ENCODE measurements at places on chromosomes 11 and 22.

DNA sequence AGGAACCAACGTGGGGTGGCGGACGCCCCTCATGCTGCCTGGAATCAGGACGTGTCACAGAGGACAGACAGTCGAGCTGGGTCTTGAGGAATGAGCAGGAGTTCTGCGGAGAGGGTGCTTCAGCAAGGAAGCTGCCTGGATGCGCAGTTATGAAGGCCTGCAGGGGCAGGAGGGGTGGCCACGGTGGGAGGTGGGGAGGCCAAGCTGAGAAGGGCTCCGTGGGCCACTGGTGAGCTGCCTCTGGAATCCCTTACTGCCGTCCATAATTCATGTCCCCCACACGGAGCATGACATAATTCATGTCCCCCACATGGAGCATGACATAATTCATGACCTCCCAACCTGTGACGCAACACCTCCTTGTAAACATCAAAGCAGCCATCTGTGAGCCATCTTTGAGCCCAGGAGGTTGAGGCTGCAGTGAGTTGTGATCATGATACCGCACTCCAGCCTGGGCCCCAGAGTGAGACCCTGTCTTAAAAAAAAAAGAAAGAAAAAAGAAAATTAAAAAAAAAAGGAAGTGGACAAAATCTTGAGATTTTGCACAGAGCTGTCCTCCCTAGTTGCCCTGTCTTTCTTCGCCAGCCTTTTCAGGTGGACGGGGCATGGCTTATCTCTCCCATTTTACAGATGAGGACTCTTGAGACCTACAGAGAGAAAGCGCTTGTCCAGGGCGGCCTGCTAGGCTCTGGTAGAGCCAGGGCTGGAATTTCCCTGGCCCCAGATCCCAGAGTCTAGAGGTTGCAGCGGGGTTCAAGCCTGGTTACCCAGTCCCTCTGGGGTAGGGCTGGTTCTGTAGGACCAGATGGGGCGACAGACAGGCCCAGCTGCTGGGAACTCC is 24.3 kb upstream of the PICK1 start:
- no peak for DNase-seq

DNA sequence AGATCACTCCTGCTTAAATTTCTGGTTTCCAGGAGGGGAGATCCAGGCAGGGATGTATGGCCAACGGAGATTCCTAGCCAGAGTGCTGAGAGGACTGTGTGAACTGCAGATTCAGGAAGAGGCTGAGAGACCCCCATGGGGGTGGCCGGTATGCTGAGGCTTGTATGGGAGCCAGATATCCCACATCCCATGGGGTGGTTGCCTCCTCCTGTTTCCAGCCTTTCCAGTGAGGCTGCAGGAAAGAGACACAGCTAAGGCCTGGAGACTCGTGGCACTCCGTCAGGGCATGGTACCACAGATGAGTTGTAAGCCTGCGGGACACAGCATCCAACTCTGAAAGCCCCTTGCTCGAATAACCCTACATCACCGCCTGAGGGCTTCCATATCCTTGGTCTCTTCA is 1.4 kb upstream of the MYOD1 start:
- no peak for DNase-seq

- DNase-seq = no peak
Observed at GRCh38 chr11:33945481-33946268, 53.8 kb upstream of the LMO2 start.

DNA sequence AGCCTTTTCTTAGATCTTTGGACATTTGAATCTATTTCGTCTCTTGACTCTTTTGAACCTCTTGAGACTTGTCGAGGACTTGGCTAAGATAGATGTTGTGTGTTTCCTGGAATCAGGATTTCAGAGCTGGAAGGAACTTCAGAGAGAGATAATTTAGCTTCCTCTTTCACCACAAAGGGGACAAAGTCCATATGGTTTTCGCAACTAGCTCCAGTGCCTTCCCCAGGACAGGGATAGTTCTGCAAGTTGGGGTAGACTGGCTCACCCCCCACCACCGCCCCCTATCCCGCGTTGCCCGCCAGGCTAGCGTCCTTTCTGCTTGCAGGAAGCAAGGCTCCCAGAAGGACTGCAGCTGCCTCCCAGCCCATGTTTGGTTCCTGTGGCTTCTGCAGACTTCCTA is 75.7 kb upstream of the MYO18B start:
- DNase-seq = no peak

GRCh38 chr11:79094616-79095015 is 346.2 kb downstream of the TENM4 start:
- DNase-seq = no peak

- DNase-seq = no peak
Observed at GRCh38 chr11:48003926-48004325, 23.6 kb downstream of the PTPRJ start.

DNA sequence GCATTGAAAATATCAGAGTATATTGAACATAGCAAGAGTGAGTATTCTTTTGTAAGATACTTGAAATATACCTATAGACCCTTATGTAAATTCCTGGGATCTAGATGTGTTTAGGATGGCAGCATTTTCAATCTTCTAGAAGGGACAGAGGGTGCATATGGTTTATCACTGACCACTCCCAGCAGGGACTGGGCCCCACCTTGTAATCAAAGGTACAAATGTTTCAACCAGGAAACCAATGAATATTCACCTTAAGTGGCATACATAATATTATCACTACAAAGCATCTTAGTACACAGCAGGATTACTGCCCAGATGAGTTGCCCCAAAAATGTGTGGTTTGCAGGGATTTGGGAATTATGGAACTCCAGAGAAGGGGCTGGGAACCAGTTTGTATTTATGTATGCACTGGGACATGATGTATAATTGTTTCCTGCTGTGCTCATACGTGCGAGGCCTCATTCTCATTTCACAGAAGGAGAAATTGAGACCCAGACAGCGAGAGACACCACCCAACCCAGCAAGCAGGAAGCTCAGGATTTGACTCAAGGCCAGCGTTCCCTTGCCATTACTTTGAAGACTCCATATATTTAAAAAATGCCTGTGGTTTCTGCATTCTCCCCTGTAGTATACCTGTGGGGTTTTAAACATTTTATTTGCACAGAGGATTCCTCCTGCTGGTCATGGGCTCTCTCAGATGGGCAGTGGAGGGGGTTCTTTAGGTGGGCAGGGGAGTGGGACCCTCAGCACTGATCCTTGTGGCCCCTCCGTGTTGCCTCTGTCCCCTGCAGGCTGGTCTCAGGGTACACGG is 5.2 kb downstream of the APOL4 start:
- DNase-seq = no peak

- DNase-seq = no peak
Observed at GRCh38 chr11:132240374-132240773, 870.0 kb downstream of the NTM start.
